ENCODE measurements at places on chromosomes 12 and 14. TPM values are rescaled to one million over a fixed set of nuclear protein-coding genes. Genes with fewer than 3 reads are reported as not detected.

TCL1A gene
- not detected for total RNA-seq

CD69 gene
- 0.19 TPM for total RNA-seq

ACACB gene
- 22.7 TPM for total RNA-seq

GNPTAB gene
- total RNA-seq: 39.0 TPM

TMTC1 gene
- 48.7 TPM for total RNA-seq

DNA sequence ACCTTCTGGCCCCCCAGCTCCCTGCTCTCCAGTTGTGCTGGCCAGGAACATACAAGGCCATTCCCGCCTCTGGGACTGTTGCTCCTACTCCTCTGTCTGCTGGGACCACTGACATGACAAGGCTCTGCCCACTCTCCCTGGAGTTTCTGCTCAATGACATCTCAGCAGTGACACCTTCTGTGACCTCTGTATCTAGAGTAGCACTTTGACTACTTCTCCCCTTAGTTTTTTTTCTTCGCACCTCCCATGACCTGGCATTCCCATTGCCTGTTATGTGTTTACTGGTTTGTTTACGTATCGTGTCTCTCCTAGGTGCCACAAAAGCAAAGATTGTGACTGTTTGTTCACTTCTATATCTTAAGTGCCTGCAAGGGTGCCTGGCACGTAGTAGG, 40.1 kb upstream of the TMEM263 start:
- H3K27me3 ChIP-seq: no peaks in the 10 kb centered on the region
- H3K27ac ChIP-seq: no peak overlapping the region
- H3K36me3 ChIP-seq: no peaks in the 10 kb centered on the region

GRCh38 chr12:65662590-65662989, 161.7 kb upstream of the HMGA2 start:
- DNase-seq: no peak
- H3K4me1 ChIP-seq: no peaks in the 10 kb centered on the region
- H3K27ac ChIP-seq: no peak overlapping the region
- peaks cover 10% of the 10 kb centered on the region for H3K27me3 ChIP-seq

DNA sequence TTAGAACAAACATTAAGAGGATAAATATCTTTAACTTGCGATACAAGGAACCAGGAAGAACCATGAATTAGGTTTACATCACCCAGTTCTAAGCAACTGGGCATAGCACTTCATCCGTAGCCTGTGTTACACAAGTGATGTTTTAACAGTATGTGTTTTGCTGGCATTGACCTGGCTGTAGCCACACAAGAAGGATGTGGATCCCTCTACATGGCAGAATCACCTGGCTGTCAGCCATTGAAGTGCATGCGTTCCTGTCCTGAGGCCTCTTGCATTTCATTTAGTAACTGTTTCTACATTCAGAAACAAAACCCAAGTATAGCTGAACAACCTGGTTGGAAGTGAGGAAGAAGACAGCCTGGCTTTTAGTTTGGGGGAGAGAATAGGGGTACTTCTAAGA, 72.2 kb downstream of the TGFB3 start:
- H3K27ac ChIP-seq: peak overlapping the region; percentile 43
- DNase-seq: no peak

DNA sequence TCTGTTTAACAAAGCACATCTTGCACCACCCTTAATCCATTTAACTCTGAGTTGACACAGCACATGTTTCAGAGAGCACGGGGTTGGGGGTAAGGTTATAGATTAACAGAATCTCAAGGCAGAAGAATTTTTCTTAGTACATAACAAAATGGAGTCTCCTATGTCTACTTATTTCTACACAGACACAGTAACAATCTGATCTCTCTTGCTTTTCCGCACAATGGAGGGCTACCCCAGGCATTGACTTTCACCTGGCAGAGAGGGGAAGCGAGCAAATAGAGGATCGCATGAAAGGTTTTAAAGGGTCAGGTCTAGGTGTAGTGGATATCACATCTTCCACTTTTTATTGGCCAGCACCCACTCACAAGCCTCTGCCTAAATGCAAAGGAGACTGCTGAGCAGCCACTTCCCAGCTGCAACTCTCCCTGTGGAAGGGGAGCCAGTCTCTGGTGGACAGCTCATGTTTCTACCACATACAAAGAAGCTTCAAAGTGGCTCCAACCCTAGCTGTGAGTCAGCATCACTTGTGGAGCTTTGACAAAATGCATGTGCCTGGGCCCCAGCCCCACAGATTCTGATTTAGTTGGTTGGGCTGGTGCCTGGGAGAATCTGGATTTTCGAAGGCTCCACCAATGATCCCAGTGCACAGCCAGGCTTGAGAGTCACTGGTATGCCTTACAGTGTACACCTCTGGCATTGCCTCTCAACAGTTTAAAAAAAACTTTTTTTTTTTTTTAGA, 7.2 kb upstream of the FNTB start:
- no peak for DNase-seq
- no peaks in the 10 kb centered on the region for H3K36me3 ChIP-seq
- H3K27me3 ChIP-seq: peaks cover 10% of the 10 kb centered on the region
- peaks cover 19% of the 10 kb centered on the region for H3K4me1 ChIP-seq
- peak overlapping the region; percentile 46 for H3K4me3 ChIP-seq

DNA sequence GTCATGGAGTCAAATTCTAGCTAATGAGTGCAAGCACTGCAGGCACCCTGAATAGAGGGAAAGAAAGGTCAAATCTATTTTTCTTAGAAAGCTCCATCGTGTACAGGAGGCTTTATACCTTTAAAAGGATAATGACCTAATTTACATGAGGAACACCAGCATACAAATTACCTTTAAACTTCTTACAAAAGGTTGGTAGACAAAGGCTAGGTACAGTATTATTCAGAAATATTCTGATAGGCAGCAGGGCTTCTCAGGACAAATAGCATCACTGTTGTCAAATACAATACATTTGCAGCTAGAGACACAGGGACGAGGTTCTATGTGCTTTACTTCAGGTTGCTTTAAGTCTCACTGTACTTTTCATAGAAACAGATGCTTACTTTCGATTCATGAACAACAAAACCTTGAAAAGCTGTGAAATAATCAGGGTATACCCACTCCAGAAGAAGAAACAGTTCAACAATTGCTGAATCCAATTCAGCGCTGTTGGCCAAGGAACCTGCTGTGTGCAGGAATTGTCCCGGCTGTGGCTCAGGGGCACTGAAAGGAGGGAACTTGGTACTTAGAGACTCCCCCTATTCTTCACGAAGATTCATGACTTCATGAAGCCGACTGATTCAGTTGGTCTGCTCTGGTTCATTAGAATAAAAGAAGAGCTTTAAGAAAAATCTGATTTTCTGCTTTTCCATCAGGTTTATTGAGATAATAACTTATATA, 252.9 kb downstream of the PRKD1 start:
- H3K36me3 ChIP-seq: no peaks in the 10 kb centered on the region
- no peak overlapping the region for H3K27ac ChIP-seq
- no peak for DNase-seq
- no peak overlapping the region for H3K4me3 ChIP-seq
- no peaks in the 10 kb centered on the region for H3K27me3 ChIP-seq
- H3K4me1 ChIP-seq: peaks cover 4% of the 10 kb centered on the region

- peaks cover 55% of the 10 kb centered on the region for H3K4me1 ChIP-seq
- no peak overlapping the region for H3K4me3 ChIP-seq
- peaks cover 27% of the 10 kb centered on the region for H3K36me3 ChIP-seq
Measured at GRCh38 chr14:68624541-68625220, 168.2 kb downstream of the ZFP36L1 start.

GRCh38 chr12:129772501-129773493, 131.0 kb downstream of the TMEM132D start:
- no peaks in the 10 kb centered on the region for H3K36me3 ChIP-seq
- DNase-seq: no peak
- no peaks in the 10 kb centered on the region for H3K4me1 ChIP-seq
- H3K27me3 ChIP-seq: peaks cover 66% of the 10 kb centered on the region
- H3K4me3 ChIP-seq: no peak overlapping the region

- peaks cover under 1% of the 10 kb centered on the region for H3K4me1 ChIP-seq
- H3K27me3 ChIP-seq: no peaks in the 10 kb centered on the region
- no peak overlapping the region for H3K27ac ChIP-seq
- no peak for DNase-seq
- H3K4me3 ChIP-seq: no peak overlapping the region
- H3K36me3 ChIP-seq: no peaks in the 10 kb centered on the region
Measured at GRCh38 chr12:120950807-120951206, 27.5 kb upstream of the HNF1A start.

DNA sequence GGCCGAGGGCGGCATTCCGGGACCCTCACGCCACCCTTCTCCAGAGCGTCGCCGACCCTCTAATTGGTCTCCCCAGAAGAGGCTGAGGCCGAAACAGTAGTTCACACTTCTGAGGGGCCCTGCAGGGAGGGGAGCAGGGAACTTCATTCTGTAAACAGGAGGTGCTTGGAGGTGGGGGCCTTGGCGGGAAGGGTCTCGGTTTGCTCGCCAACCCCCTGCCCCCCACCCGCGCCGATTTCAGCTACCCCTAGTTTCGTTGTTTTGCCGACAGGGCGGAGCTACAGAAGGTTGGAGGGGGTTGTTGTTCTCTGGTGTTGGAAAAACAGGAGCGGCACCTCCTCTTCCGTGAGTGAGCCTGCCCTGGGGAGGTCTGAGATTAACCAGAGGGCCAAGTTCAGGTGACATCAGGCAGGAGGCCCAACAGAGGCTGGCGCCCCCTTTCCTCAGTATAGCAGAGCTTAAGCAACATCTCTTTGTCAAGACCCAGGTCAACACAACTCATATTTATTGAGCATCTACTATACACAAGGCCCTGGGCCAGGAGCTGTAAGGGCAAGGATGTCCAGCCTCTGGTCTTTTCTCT, 682 bp downstream of the ERBB3 start:
- H3K4me1 ChIP-seq: peaks cover 4% of the 10 kb centered on the region
- peak overlapping the region; percentile 94 for H3K4me3 ChIP-seq
- DNase-seq: no peak
- peaks cover 48% of the 10 kb centered on the region for H3K27me3 ChIP-seq

DNA sequence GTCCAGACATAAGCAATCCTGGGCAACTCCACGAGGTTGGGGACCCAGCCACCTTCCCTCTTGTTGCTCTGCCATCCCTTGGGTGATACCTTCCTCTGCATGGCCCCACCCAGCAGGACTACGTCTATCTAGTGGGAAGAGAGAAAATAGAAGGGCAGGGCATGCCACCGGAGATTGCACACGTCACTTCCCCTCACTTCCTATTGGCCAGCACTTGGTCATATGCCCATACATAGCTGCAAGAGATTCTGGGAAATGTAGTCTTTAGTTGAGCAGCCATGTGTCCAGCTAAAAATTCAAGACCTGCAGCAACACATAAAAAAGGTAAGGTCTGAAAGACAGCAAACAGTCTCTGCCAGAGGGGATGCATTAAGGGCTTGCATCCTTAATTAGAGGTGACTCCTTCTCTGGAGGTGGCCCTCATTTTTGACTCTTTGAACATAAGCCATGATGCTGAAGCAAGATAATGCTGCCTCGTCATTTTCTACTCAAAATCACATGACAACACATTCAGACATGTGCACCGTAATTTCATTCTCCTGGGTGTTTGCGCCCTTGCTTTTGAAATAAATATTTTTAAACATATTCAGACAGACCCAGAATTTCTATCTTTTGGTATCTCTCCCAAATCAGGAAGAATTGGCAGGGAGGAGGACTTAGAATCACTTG, 91.8 kb upstream of the PWP1 start:
- H3K27me3 ChIP-seq: no peaks in the 10 kb centered on the region
- H3K36me3 ChIP-seq: peaks cover 3% of the 10 kb centered on the region
- H3K4me1 ChIP-seq: no peaks in the 10 kb centered on the region
- H3K27ac ChIP-seq: no peak overlapping the region
- DNase-seq: no peak

- no peaks in the 10 kb centered on the region for H3K36me3 ChIP-seq
- peaks cover 49% of the 10 kb centered on the region for H3K27me3 ChIP-seq
- no peak overlapping the region for H3K4me3 ChIP-seq
- no peak for DNase-seq
Measured at GRCh38 chr14:76350671-76351070, 25.3 kb upstream of the ESRRB start.

- H3K36me3 ChIP-seq: peaks cover 4% of the 10 kb centered on the region
- DNase-seq: no peak
- peak overlapping the region; percentile 87 for H3K27ac ChIP-seq
- H3K27me3 ChIP-seq: no peaks in the 10 kb centered on the region
Measured at GRCh38 chr14:52550661-52551060, 1.6 kb downstream of the TXNDC16 start.

GRCh38 chr14:95467232-95467631, 49.2 kb downstream of the SYNE3 start:
- H3K27ac ChIP-seq: no peak overlapping the region
- H3K4me1 ChIP-seq: peaks cover 7% of the 10 kb centered on the region
- H3K4me3 ChIP-seq: no peak overlapping the region
- H3K27me3 ChIP-seq: peaks cover 40% of the 10 kb centered on the region
- H3K36me3 ChIP-seq: no peaks in the 10 kb centered on the region
- no peak for DNase-seq

- no peak overlapping the region for H3K4me3 ChIP-seq
- no peak overlapping the region for H3K27ac ChIP-seq
- no peaks in the 10 kb centered on the region for H3K27me3 ChIP-seq
- peaks cover 40% of the 10 kb centered on the region for H3K36me3 ChIP-seq
- DNase-seq: no peak
Measured at GRCh38 chr12:26953447-26953846, 15.2 kb downstream of the FGFR1OP2 start.

- H3K27me3 ChIP-seq: no peaks in the 10 kb centered on the region
- no peaks in the 10 kb centered on the region for H3K4me1 ChIP-seq
- H3K4me3 ChIP-seq: no peak overlapping the region
- DNase-seq: no peak
Measured at GRCh38 chr12:23648546-23648945, 300.9 kb downstream of the SOX5 start.

DNA sequence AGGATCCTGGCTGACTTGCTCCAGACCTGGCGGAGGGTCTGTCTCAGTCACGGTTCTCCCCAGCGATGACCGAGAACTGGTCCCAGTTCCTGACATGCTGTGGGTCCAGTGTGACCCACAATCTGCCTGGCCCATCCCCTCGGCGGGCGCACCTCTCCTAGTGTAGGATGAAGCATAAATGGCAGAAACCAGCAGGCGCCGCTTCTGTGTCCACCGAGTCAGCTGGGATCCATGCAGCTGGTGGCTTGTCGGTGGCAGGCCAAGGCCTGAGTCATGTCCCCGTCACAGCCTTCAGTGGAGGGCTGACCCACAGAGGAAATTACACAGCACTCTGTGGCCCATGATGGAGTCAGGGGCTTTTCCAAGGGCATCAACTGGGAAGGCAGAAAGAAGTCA, 38.5 kb downstream of the NFKBIA start:
- H3K27ac ChIP-seq: peak overlapping the region; percentile 70
- H3K27me3 ChIP-seq: no peaks in the 10 kb centered on the region
- peaks cover under 1% of the 10 kb centered on the region for H3K36me3 ChIP-seq
- no peak overlapping the region for H3K4me3 ChIP-seq
- no peak for DNase-seq
- H3K4me1 ChIP-seq: peaks cover 6% of the 10 kb centered on the region

DNA sequence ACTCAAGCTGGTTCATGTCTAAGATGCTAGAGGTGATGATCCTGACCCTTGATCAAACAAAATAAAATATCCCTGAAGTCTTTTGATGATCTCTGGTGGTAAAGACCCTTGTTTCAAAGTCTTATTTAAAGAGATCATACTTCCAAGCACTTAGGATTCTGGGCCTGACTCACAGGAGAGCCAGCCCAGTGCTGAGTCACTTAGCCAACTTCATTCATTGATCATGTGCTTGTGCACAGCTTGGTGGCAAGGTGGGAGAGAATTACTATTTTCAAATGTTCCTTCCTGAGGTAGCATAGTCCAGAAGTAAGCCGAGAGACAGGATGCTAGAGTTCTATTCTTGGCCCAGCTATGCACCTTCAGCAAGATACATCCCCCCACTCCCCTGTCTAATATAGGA, 40.6 kb downstream of the SCN8A start:
- peaks cover 3% of the 10 kb centered on the region for H3K27me3 ChIP-seq
- H3K4me1 ChIP-seq: peaks cover 6% of the 10 kb centered on the region
- DNase-seq: no peak
- no peaks in the 10 kb centered on the region for H3K36me3 ChIP-seq
- H3K27ac ChIP-seq: no peak overlapping the region

- H3K4me1 ChIP-seq: peaks cover 13% of the 10 kb centered on the region
Measured at GRCh38 chr14:97361958-97362357, 564.8 kb downstream of the VRK1 start.
